ENCODE measurements at places on chromosomes 3 and 15.

DNA sequence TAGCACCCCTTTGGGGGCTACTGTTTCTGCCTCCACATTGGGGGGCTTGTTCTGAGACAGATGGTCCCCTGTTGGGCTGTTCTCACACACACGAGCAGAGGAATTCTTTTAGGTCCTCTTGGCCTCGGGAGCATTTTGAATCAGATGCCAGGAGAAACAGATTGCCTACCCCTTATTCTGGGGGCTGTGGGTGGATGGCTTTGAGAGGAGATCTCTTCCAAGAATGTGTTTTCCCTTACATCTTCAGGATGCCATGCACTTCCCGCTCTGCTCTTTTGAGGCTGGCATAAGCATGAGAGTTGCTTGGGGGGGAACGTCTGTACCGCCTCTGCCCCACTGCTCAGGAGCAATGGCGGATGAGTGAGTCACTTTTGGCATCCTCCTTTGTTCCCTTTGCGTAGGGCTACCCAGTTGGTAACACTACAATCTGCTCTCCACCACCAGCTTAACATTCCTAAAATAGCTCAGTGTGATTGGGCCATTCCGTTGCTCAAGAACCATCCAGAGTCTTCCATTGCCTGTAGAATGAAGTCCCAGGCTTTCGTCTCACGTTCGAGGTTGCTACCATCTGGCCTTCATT is 154.4 kb downstream of the RPLP1 start:
- no peak for DNase-seq

DNA sequence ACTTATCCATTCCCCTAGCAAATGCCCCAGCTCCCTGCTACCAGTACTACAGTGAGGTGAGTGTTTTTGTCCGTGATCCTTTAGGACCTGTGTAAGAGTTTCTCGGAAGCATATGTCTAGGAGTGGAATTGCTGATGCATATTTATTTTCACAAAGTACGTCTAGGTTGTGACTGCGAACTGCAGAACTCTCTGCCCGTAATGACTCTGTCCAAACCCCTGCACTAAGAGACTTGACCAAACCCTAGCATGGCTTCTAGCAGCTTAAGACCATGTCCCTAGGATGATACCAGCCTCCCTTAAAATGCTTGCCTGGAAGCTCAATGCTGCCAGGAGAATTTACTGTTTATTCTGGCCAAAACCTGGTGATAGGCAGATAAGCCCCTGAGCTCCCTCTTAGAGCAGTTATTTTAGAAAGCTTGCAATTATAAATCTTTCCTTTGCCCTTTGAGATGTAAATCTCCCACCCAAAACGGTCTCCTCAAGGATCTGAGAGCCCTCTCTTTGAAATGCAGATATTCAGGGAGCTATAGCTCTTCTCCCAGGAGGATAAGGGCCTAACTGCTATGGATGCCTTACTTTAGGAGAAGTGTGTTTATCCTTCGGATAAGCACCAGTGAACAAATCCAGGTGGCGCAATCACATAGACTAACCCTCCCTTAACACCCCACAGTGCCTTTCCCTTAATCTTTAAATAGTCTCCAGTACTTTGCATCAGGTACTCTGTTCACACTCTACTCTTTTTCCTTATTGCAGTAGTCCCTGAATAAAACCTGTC is 14.7 kb upstream of the CA12 start:
- DNase-seq, result no peak

DNA sequence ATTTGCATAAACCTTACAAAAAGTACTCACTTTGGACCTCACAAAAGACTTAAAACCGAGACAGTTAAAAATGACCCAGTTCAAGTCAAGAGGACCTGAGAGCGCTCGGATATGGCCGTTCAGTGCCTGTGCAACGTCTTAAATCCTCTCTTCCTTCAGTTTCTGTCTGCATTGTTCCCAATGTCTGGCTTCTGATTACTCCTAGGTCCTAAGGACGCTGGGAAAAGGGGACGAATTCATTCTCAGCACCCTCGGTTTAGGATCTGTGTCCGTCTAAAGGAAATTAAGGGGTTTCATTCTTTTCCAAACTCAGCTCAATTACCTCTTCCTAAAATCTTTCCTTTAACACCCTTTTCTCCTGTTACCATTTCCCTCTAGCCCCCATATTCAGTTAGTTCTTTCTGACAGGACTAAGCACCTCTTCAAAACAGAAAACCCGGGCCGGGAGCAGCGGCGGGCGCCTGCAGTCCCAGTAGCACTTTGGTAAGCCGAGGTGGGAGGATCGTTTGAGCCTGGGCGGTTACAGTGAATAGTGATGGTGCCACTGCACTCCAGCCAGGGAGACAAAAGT is 970 bp downstream of the DPPA4 start:
- no peak for DNase-seq

- DNase-seq, result no peak
Observed at GRCh38 chr3:171374661-171375285, 85.4 kb downstream of the TNIK start.

GRCh38 chr15:83516935-83517334 is 69.8 kb downstream of the SH3GL3 start:
- DNase-seq, result no peak

DNA sequence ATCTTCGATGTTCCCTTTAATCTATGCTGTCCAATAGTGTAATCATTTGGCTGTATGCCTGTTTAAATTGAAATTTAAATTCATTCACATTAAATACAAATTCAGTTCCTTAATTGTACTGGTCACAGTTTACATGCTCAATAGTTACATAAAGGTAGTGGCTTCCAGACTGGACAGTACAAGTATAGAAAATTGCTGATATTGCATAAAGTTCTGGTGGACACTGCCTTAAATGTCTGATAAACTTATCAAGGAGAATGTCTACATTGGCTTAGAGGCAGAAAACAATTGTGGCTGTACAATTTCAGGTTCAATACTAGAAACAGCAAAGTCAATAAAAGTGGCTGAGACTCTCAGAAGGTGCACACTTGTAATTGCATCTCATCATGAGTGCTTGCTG is 365.2 kb downstream of the RBMS3 start:
- DNase-seq, result no peak

DNA sequence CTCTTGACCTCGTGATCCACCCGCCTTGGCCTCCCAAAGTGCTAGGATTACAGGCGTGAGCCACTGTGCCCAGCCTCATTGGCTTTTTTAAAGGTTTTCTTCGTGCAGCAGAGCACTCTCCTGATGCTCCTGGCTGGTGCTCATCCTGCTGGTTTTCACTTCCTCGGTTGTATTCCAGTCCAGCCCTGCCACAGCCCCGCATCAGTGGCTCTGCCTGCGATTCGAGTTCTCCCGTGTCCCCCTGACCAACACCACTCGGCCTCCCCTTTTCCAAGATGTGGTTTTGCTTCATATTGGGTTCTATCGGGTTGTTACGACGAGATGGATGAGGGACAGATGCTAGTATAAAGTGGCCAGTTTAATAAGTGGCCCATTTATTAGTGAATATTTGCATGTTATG is 27.8 kb downstream of the EFCC1 start:
- no peak for DNase-seq

DNA sequence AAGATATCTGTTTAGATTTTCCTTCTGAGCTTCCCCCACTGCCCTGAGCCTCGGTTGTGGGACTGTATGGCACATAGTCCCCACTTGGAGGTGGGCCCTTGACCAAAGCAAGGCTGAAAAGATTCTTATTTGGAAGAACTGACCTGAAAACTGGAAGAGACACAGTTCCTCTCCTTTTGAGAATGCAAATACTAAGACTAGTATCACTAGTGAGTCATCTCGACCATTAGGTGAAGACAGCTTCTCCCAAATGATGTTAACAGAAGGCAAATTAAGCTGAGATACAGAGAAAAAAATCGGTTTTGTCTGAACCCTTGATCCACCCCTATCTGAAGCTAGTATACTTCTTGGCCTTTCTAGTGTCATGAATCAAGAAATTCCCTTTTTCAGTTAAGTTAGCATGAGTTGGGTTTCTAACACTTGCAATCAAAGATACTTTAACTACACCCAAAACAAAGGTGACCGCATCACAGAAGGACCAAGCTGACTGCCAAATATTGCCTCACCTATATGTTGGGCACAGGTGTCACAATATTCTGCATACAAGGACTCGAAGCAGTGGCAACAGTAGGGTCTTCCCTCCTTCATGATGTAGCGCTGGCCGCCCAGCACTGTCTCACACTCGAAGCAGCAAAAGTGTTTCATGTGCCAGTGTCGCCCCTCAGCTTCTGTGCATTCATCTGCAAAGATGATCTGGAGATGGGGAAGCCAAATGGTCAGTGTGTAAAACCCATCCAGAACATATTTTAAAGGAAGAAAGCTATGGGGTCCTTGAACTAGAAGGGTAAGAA is 72.4 kb downstream of the PRICKLE2 start:
- DNase-seq, result no peak

DNA sequence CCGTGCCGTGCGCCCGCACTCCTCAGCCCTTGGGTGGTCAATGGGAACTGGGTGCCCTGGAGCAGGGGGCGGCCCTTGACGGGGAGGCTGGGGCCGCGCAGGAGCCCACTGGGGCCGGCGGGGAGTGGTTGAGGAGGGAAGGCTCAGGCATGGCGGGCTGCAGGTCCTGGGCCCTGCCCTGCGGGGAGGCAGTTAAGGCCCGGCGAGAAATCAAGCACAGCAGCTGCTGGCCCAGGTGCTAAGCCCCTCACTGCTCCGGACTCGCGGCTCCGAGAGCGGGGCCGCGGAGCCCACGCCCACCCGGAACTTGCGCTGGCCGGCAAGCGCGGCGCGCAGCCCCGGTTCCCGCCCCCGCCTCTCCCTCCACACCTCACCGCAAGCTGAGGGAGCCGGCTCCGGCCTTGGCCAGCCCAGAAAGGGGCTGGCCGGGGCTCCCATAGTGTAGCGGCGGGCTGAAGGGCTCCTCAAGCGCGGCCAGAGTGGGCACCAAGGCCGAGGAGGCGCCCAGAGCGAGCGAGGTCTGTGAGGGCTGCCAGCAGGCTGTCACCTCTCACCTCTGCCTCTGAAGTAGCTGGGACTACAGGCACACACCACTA is 7.8 kb downstream of the GP9 start:
- no peak for DNase-seq

DNA sequence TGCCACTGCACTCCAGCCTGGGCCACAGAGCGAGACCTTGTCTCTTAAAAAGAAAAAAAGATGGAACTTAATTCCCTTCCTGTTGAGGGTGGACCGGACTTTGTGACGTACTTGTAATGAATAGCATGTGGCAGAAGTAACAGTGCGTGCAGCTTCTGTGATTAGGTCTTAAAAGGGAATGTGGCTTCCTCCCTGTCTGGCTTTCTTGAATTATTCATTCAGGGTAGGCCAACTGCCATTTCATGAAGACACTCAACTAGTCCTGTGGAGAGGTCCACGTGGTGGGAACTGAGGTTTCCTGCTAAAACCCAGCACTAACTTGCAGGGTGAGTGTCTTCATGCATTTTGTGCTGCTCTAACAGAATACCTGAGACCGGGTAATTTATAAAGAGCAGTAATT is 98.9 kb upstream of the PIAS1 start:
- no peak for DNase-seq

- DNase-seq, result no peak
Observed at GRCh38 chr3:188187053-188187452, 33.1 kb downstream of the LPP start.

DNA sequence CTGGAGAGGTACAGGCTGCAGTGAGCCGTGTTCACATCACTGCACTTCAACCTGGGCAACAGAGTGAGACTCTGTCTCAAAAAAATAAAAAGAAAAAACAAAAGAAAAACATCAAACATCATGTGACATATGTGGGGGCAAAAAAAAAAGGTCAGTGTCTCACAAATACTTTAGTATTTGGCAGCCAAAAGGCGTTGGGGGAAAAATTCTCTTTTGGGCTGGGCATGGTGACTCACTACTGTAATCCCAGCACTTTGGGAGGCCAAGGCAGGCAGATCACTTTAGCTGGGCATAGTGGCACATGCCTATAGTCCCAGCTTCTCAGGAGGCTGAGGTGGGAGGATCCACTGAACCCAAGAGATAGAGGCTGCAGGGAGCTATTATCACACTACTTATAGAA is 47.6 kb downstream of the TMCC1 start:
- DNase-seq, result no peak

DNA sequence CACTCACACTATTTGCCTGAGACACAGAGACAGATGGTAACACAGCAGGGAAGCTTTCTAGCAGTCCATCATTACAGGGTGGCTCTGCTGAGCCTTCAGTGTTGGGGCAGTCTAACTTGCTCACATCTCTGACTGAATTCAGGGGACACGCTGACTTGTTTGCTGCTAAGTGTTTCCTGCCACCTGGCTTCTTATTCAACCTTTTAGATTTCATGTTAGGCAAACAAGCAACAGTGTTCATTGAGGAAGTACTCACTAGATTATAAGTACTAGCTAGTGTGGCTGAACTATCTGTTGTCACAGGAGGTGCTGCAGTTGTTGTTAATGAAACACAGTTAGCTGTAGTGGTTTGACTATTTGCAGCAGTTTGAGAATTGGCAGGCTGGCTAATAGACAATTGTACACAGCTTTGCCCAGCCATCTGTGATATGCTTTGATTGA is 37.3 kb downstream of the USF3 start:
- DNase-seq, result no peak

DNA sequence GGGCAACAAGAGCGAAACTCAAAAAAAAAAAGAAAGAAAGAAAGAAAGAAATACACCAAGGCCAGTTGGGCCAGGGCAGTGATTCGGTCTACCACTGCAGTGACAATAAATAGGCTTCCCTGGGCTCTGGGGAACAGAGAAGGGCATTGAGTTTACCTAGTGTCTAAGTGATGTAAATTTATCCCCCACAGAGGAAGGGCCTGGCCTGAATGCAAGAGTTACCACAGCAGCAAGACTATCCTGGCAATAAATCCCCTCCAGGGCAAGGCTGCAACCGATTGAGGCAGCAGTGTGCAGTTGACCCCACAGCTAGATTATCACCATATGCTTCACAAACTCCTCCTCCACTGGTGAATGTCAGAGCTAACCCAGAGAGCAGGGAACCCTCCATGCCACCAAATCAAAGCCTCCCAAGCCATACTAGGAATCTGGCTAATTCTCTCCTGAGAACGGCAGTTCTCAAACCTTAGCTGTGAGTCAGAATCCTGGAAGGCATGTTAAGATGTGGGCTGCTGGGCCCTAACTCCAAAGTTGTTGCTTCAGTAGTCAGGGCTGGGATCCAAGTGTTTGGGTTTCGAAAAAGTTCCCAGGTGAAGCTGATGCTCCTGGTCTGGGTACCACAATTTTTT is 64.3 kb upstream of the GATM start:
- no peak for DNase-seq

DNA sequence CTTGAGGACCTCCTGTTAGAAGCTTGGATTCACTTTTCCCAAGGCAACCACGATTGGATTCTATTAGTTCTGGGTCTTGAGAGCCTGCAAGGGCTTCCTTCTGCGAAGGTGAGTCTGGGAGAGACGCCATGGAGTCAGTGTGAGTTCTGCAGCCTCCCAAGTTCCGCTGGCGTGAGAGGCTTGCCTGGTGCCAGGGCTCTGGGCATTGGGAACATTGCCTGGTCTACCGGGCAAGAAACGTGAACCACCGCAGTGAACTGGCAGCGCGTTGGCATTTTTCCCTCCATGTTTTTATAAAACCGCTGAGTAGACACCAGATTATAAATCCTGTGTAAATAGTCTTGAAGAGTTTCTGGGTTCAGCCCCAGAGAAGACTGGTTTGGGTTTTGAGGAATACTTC is 160.9 kb downstream of the IGF1R start:
- DNase-seq, result no peak
